ENCODE measurements at places on chromosomes 6 and 20.

DNA sequence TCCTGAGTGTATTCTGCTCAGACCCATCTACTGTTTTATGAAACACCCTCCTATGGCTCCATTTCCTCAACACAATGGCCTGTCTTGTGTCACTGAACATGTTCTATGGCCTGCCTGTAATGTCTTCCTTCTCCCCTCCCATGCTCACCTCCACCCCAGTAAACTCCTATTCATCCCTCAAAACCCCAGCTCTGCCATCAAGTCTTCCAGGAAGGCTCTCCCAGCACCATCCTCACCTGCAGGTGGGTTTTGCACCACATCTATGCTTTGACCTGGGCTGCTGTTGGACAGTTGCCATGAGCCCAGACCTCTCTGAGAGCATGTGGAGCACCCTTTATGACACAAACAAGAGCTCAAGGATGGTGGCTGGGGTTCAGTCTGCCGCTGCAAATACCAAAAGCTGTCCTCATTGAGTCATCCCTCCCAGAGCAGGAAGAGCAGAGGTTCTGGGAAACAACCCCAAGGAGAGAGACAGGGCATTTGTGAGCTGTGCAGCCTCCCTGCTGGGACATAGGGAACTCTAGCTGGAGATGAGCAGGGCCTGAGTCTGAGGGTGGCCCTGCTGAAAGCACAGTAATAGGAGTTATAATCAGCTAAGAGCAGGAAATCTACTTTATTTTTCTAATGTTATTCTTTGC is 93.8 kb upstream of the CD93 start:
- no peak for DNase-seq

GRCh38 chr6:159084493-159085091 is 39.8 kb upstream of the TAGAP start:
- no peak for DNase-seq

GRCh38 chr20:44592366-44592765 is 10.0 kb downstream of the PKIG start:
- DNase-seq: no peak

DNA sequence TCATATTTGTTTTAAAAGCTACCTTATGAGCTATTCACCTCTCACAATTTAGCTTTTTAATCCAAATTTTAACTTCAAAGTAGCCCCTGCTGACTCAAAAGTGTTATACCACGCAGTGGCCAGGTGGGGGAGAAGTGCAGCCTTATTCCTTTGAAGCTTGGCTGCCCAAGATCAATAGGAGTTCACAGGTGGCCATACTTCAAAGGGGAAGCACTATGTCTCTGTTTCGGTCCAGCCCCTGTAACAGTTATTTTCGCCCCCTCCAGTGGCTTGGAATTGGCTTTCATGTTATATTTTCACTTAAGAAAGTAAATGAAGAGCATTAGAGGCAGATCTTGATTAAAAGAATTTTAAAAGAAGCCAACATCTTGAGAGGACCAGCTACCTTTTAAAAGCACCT is 608.4 kb downstream of the EPHA7 start:
- peak; percentile 31 for DNase-seq

DNA sequence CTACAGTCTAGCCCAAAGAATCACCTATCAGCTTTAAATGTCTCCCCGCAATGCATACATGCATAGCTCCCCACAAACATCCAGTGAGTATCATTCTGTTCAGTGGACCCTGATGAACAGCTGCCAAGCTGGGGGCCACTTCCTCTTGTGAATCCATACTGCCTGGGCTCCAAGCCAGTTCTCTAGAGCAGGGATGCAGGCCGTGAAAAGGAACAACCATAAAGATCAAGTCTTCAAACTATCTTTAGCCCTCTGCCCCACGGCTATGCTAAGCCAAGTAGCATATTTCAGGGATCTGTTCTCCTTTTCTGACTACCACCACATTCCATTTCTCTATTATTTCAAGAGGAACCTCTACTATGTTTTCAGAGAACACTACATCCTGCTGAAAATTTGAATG is 191.7 kb upstream of the BTBD3 start:
- DNase-seq: no peak

DNA sequence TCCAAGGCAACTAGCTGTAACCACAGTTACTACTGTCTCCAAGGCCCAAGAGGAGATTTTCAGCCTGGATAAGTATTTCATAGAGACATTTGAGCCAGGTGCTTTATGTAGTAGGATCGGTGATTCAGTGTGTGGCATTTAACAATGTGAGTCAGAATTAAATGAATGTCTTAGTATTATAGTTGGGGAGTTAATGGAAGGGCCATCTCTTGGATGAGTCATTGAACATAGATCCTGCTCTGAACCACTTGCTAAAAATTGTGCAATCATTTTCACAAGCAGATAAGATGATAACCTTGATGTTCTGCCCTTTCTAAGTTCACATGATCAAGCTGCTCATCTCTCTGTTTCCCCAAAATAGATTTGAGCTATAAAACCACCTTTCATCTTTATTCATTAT is 668.9 kb upstream of the CITED2 start:
- DNase-seq: no peak

DNA sequence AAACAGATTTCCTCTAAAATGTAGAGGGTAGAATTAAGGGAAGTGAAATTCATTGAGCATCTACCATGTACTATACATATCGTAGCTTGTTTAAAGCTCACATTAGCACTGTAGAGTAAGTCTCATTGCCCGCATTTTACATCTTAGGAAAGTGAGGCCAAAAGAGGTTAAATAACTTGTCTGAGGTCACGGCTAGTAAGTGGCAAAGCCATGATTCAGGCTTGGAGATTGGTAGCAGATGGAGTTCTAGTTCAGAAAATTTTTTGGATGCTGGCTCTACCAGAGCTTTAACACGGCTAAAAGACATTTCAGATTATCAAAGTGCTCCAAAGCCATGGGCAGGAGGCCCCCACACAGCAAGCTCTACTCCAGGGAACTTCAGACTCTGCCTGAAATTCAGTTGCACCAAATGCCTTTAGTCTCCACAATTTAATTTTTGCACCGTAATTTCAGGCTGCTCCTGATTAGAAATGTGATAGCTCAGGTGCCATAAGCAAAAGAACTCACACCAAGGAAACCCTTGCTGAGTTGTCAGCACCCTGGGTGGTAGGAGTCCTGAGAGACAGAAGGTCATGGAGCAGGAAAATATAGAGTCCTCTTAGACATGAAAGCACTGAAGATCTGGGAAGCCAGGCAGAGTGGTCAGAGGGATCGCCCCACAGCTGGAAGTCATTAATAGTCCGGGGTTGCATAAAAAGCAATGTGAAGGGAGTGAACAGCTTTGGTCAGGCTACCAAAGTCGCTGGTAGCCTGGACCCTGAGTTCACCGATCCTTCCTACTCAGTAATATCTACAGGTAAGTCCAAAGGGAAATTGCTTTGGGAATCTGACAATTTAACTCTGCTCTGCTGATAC is 55.2 kb upstream of the ASIP start:
- no peak for DNase-seq

DNA sequence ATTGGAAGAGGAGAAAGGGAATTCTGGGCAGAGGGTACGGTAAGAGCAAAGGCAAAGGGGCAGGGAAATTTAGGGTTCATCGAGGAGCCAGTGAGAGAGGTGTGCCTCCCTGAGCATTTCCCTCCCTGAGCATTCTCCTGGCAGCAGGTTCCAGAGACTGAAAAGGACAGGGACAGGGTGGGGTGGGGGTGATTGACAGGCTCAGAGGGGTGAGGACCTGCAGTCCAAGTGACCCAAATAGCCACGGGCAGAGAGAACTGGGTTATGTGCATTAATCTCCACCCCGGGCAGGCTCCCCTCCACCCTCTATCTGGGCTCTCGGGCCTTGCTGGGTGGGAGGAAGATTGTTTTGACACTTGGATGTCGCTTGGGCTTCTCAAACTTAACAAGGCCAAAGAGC is 69.5 kb downstream of the KCNB1 start:
- no peak for DNase-seq
